Vagina (tissue), 2 donors: ENCODE measurements at places on chromosomes 6 and 20.

- no peak for DNase-seq
Measured at GRCh38 chr6:81023007-81023582, 729.4 kb downstream of the TENT5A start.

GRCh38 chr20:6726761-6727160 is 40.7 kb upstream of the BMP2 start:
- no peak for DNase-seq

- DNase-seq = no peak
Measured at GRCh38 chr20:62637110-62637509, 5.2 kb upstream of the SLCO4A1 start.

DNA sequence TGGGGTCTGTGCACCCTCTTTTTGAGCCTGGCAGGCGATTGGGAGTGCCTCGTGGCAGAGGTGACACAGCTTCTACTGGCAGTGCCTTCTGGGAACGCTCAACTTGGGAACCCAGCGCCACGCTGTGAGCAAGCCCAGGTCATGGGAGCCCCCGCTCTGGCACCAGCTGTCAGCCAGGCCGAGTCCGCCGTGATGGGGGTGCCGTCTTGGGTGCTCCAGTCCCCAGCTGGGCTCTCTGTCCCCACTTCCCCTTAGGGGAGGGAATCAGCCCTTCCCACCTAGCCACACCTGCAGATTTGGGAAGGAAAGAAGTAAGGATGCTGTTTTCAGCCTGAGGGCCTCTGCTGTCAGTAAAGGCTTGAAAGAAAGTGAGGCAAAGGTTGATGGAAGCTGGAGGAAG is 31.0 kb upstream of the NTSR1 start:
- no peak for DNase-seq

DNA sequence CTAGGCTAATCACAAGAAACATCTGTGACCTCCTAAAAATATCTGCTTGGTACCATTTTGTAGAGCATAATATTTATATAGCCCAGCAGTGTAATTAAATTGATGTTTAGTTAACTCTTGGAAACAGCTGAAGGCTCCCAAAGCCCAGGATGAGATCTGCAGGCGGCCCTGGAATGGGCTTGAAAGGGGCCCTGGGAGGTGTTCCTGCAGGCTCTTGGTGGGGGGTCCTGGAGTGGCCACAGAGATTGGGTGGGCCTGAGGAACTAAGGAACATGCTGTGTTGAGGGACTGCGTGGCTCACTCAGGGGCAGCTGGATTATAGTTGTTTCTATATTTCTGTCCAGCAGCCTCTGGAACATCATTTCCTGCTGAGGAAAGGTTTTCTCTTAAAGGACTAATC is 9.2 kb downstream of the SCP2D1 start:
- DNase-seq = no peak

DNA sequence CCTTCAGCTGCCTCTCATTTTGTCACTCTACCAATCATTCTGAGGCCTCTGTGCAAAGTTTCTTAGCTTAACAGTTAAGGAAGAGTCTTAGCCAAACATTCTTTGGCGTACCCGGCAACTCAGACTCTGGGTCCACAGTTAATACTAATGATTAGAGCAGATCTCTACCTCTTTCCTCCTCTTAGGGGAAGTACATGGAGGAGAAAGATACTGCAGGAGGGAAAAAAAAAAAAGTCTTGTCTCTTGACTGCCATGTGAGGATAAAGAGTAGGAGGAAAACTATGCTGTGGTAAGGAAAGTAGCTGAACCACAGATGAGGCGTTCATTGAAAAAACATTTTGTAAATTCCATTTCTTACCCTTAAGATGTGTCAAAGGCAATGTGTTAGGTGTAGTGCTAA is 44.0 kb upstream of the MARCKS start:
- no peak for DNase-seq

DNA sequence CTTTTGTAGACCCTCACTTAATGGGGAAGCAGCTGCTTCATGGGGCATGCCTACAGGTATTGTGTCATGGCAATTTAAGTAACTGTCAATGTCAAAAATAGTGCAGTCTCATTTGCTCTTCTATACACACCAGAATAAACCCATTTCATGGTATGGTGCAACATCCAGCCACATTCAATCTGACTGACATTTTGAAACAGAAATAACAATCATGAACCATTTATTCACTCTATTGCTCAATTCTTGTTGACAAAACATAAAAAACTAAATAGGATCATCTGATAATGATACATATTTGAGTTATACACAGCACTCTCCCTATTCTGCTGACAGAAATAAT is 122.9 kb downstream of the MAP7 start:
- DNase-seq = no peak

DNA sequence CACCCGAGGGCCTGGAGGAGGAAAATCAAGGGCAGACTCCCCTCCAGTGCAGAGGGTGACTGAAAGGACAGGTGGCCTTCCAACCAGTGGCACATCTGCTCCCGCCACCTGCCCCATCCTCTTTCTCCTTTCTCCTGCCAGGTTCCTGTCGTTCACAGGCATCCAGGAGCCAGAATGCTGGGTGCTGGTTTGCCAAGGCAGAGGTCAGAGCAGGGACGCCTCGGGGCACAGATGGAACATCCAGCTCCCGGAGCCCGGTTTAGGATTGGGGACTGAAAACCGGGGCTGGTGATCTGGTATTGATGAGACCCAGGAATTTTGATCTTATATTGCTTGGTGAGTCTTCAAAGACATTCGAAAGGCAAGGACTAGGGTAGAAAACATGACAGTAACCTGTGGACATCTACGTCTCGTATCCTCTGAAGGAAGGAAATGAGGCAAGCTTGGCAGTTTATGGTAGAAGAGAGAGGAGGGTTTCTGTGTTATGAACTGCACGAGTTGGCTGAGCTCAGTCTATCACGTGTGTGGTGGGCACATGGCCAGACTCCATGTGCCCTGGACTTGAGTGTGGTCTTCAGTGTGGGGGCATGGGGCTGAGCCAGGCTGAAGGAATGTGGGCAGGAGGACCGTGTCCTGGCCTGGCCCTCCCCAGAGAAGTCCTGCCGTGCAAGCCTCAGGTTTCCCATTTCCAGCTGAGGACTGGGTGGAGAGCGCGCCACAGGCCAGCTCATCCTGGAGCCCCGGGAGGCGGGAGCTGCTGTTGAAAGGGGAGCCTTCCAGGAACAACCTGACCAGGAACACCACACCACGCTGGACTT is 74.2 kb downstream of the IRF4 start:
- no peak for DNase-seq

GRCh38 chr20:25072226-25072811 is 9.6 kb downstream of the VSX1 start:
- DNase-seq = peak; percentile 49

DNA sequence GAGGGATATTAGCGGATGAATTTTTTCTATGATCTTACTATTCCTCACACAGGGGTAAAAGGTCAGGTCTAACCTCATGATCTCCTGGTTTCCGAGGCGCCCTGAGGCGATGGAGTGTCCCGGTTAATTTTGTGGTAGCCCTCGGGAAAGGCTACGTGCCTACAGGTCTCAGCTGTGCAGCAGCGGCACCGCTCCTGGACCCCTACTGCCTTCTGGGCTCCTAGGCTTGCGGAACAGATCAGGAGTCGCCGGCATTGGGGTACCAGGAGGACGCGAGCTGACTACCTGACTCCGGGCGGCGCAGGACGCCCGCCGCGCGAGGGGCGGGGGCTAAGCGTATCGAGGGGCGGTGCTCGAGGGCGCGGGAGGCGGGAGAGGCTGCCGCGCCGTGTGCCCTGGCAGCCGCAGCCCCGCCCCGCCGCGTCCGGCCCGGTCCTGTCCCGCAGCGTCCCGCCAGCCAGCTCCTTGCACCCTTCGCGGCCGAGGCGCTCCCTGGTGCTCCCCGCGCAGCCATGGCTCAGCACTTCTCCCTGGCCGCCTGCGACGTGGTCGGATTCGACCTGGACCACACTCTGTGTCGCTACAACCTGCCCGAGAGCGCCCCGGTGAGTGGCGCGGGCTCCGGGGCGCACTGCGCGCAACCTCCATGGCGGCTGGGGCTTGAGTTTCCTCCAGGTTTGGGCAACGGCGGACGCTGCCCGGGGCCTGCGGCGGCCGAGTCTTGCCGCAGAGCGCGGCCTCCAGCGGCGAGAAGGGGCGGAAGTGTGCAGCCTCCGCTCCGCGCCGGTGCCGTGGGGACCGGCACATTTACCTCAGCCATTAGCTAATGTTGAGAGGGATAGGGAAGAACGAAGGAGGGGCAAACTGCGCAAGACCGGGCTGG is at the start of gene NT5DC1:
NT5DC1 (plus strand) TSS at position 435 of the 883 bp plus-strand sequence; CDS start at position 513, 78 bp downstream.
- DNase-seq = no peak

DNA sequence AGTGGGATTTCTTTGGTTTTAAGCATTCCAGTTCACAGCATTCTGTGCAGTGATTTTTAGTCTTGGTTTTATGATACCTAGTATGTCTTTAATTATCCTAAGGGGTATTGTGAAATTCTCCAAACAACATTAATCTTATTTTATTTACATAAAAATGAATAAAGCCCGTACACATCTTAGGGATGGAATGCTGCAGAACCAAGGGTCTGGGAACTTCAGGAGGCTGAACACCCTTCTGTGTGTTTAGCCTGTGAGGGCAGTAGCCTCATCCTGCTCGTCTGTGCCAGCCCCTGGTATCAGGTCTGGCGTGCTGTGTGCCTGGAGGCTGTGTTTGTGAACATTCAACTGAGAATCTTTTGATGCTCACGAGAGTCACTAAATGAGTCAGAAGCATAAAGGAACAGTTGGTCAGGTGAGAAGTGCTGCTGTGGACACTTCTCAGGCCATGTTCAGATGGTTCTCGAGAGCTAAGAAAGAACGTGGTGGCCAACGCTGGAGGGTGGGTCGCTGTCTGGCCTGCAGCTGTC is 25.2 kb upstream of the C20orf204 start:
- DNase-seq = no peak

- DNase-seq = no peak
Measured at GRCh38 chr6:52872031-52872430, 31.4 kb upstream of the GSTA5 start.

- DNase-seq = no peak
Measured at GRCh38 chr6:33406126-33406525, 4.7 kb upstream of the PHF1 start.

GRCh38 chr20:59481067-59481466 is 123.3 kb upstream of the PHACTR3 start:
- no peak for DNase-seq

DNA sequence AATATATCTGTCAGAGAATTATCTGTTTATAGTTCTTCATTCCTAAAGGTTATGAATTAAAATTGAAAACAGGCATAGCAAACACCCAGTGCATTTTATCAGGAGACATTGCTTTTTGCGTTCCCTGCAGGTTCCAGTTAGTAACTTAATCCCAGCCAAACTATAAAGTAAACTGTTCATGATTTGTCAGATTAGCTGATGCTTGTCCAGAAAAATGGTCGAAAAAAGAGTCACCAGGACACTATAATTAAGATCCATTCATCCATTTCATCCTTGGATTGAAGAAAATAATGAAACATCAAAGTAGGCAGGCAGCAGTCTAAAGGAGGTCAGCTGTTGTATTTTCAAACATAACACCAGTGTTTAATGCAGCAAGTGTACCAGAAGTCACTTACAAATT is 75.9 kb downstream of the EPHA7 start:
- DNase-seq = no peak

- DNase-seq = peak; percentile 62
Measured at GRCh38 chr6:157393669-157394327, 12.8 kb downstream of the ZDHHC14 start.

DNA sequence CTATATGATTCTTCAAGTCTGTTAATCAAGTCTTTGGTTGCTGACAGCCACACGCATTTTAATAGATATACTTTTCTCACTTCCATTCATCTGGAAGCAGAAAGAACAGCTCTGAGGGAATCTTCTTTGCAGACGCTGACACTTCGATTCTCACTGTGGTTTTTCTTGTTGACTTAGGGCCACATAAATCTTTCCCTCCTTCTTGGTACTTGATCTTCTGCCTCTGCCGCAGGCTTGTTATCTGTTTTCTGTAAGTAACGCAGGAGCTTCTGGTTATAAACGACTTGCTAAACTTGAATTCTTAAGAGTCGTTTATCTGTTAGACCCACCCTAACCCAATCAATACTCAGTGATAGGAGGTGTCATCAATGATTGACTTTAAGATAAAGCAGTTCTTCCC is 268.8 kb upstream of the SULF2 start:
- DNase-seq = no peak

GRCh38 chr6:41502917-41503671 is 43.1 kb upstream of the FOXP4 start:
- DNase-seq = no peak

- DNase-seq = peak; percentile 56
Measured at GRCh38 chr20:24773751-24774201, 175.3 kb upstream of the CST7 start.

DNA sequence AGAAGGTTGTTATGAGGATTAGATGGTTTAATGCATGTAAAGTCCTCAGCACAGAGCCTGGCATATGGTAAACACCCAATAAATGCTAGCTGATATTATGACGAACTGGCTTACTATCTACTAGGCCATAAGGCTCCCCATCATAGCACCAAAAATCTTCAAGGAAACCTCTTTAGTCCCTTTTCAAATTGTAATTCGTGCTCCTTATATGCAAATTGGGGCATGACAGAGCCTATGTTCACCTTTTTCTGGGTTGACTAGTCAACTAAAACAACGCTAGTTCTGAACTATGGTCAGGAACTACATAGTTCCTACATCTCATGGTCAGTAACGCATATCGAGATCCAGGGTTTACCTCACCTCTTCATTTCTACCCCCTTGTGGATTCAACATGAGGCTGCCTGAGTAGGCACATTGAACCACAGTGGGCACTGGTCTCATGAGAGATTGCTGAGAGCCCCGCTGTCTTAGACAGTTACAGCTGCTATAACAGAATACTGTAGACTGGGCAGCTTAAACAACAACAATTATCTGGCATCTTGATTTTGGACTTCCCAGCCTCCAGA is 97.2 kb upstream of the TNFAIP3 start:
- DNase-seq = no peak

DNA sequence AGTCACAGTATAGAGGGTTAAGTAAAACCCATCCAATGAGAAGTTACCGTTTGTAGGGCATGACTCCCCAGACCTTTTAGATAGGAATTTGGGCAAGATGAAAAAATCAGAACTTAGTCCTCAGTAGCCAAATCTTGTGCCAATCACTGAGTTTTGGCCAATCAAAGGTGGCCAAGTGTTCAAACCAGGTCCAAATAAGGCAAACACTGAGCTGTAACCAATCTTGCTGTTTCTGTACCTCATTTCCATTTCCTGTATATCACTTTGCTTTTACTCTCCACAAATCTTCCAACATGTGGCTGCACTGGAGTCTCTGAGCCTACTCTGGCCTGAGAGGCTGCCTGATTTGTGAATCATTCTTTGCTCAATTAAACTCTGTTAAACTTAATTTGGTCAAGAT is 81.8 kb upstream of the GPR6 start:
- peak; percentile 49 for DNase-seq

GRCh38 chr6:73062130-73062529 is 163.2 kb downstream of the KHDC1L start:
- no peak for DNase-seq

- no peak for DNase-seq
Measured at GRCh38 chr20:62019881-62020492, 45.7 kb downstream of the TAF4 start.

DNA sequence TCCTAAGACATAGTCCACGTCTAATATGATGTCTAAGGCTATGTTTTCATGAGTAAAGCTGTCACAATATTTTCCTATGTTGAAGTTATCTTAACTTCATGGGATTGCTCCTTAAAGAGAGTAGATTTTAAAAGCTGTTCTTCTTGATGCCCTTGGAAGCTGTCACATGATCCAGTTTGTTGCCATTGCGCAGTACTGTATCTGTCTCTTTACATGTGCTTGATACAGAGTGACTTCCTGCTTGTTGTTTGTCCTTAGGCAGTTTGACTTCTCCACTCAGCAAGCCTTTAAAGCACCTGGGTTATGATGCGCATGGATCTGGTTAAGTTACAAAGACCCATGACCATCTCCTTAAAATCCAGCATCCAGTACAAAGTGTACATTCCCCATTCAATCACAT is 85.4 kb downstream of the CDYL start:
- DNase-seq = no peak
